ENCODE measurements at places on chromosomes 11 and 22.

DNA sequence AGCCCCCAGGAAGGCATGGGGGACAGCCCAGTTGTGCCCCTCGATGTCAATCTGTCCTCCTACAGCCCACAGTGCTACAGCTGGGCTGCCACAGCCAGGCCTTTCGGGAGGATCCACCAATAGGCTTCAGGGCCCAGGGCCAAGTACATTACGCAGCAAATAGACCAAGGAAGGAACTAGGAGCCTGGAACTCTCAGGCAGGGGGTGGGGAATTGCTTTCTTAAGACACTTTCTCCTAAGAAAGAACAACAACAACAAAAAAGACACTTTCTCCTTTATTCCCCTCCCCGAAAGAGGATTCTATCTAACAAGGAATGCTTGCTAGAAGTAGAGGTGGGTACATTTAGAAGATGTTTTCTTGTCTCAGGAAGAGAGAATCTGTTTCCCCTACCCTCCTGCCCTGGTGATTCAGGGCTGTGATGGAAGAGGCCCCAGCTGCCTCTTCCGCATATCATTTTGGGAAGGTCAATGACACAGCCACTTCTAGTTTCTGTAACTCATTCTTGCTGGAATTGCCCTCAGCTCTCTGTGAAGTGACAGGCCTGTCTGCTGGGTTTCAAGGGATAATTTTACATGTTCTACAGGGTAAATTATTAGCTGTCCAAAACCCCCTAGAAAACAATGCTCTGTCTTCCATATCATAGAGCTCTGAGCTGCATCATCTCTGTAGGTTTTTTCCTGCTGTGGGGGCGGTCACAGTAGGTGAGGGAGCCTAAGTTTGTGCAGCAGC lies 6.0 kb upstream of the MALAT1 start:
- no peak for DNase-seq

DNA sequence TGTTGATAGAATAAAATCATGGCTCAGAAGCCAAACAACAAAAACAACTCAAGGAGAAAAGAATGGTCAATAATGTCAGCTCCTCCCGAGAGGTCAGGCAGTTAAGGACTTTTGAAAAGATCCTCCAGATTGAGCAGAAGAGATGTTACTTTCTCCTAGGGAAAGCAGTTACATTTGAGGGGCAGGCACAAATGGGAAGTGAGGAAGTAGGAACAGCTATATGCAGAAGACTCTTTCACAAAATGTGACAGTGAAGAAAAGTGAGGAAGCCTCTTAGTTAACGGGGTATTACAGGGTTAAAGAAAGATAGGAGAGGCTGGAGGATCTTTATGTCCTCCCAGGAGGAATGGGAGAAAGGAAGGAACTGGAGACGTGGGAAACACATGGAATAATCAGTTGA lies 3.4 kb downstream of the DCHS1 start:
- no peak for DNase-seq

- DNase-seq: no peak
Measured at GRCh38 chr11:132410383-132410782, 1040.0 kb downstream of the NTM start.

DNA sequence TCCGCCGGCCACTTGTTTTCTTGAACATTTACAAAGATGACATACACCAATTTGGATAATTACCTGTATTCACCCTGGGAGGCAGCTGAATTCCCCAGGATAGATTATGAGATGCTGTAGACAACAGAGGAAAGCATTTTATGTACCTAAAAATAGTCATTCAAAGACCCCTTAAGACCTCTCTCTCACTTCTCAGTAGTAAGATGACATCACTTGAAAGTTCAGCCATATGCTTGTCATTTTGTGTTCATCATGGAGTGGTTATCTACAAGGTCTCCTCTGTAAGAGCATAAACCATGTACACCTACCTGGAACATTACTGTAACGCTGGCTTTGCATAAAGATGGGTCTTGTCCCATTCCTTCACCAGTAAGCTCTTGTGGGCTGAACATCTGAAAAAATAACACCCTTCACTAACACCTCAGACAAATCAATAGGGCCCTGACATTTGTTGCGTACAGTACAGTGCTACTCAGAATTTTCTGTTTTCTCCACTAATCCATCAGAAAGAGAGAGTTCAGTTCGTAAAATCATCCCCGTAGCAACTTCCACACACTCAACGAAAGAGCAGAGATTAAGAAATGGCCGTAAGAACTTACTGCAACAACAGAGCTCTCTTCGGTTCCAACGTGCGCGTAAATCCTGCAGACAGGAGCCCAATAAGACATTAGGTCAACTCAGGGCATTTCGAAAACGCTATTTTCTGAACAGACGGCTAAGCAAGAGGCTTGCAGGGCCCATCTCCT lies 15.6 kb upstream of the WDR74 start:
- peak; percentile 17 for DNase-seq

GRCh38 chr11:76891793-76892192 lies 31.1 kb downstream of the ACER3 start:
- DNase-seq: no peak

DNA sequence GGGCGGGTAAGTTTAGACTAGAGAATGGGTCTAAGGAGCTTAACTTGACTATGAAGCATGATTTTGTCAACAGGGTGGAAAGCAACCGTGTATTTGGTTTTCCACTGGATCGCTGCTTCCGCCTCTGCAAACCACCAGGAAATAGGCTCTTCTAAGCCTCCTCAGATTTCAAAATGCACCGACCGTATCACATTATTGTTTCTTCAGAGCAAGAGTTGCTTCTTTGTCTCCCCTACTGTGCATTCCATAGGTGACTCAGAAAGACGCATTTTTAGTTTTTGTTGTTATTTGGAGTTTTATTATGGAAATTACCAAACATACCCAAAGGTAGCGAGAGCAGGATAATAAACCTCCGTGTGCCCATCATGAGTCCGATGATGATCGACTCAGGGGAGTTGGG lies 64.3 kb upstream of the RASD2 start:
- no peak for DNase-seq

DNA sequence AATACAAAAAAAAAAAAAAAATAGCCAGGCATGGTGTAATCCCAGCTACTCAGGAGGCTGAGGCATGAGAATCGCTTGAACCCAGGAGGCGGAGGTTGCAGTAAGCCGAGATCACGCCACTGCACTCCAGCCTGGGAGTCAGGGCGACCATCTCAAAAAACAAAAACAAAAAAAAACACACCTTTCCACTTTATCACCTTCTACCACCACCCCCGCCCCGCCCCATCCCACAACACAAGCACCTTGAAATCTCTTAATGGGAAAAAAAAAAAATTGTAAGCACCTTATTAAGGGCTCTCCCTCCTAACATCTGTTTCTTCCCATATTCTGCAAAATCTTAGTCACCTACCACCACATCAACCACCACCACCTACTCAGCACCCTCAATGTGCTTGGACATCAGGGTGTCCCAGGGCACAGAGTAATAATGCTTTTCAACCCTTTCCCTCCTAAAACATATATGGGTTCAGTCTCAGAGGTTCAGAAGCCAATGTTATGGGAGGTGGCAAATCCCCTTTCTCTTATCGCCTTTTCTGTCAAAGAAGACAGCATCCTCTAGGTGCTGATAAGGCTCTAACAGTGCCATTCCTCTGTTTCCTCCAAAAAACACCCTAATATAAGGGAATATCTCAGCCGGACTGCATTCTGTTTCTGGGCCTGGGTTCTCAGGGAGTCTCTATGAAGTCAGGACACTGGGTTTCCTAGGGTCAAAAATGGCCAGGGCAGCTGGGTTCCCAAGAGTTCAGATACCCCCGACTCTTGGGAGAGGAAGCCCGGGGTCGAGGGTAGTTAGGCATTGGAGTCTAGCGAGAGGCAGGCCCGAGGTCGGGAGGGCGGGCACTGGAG lies 718 bp downstream of the INTS5 start:
- peak; percentile 20 for DNase-seq

GRCh38 chr11:68838572-68838964 lies 3.1 kb downstream of the CPT1A start:
- DNase-seq: no peak

GRCh38 chr22:43622886-43623285 lies 189.2 kb downstream of the EFCAB6 start:
- no peak for DNase-seq

DNA sequence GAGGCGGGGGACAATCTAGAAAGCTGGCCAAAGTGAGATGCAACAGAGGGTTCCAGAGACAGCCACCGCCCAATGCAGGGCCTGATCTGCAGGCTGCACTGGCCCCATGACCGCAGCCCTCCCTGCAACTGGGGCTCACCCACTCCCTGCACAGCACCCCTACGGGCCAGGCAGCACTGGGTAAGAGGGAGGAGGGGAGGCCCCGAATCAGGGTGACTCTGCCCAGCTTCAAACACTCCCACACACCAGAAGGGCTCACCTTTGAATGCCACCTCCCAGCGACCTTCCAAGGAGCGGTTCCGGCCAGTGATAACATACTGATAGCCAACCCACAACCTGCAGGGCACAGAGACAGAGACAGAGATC lies 59.3 kb downstream of the DGCR2 start:
- no peak for DNase-seq

DNA sequence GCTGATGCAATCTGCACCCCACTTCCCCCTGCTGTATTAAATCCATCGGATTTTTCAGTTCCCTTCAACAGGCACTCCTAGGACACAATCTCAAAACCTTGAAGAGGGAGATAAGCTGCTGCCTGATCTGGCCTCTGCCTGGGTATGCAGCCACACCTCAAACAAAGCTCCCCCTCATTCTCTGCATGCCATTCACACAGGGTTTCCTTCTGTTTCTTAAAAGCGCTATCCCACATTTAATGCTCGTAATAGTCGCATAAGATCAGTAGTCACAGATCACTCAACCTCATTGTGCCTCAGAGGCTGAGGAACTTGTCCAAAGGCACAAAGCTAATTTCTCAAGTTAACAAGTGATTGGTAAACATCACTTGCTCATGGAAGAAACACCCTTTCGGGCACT lies 34.0 kb downstream of the UQCR10 start:
- DNase-seq: no peak

- no peak for DNase-seq
Measured at GRCh38 chr11:4178813-4179662, 84.4 kb downstream of the RRM1 start.

GRCh38 chr11:30914143-30914762 lies 328.1 kb upstream of the MPPED2 start:
- no peak for DNase-seq

GRCh38 chr22:29691636-29692326 lies 28.0 kb upstream of the CABP7 start:
- no peak for DNase-seq

DNA sequence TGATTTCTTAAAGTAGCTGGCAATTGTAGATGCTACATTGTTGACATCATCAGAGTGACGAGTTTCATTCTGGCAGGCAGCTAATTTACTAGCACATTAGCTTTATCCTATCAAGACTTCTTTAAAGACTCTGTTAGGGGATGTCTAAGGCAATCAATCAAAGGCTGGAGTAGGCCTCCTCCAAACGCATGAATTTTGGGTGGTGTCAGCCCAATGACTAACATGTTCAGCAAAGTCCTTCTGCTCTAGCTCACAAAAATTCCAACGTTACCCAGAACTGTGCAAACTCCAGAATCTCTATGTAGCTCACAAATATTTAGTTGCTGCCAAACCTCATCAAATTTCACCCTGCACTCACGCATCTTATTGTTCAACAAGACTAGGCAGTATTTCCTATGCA lies 395.6 kb downstream of the DLG2 start:
- no peak for DNase-seq

GRCh38 chr11:130798280-130798679 lies 118.0 kb downstream of the SNX19 start:
- DNase-seq: no peak

DNA sequence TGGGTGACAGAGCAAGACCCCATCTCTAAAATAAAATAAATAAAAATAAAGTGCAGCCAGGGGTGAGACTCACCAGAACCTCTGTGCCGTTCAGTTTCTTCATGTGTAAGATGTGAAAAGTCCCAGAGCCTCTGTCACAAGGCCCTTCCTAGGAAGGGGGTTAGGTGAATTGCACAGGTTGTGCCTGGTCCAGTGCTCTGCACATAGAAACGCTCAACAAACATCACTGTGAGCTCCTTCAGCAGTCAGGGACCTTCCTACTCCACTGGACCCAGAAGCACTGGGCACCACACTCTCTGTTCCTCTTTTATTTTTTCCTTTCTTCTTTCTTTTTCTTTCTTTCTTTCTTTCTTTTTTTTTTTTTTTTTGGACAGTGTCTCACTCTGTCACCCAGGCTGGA lies 22.3 kb downstream of the MRPL21 start:
- no peak for DNase-seq

DNA sequence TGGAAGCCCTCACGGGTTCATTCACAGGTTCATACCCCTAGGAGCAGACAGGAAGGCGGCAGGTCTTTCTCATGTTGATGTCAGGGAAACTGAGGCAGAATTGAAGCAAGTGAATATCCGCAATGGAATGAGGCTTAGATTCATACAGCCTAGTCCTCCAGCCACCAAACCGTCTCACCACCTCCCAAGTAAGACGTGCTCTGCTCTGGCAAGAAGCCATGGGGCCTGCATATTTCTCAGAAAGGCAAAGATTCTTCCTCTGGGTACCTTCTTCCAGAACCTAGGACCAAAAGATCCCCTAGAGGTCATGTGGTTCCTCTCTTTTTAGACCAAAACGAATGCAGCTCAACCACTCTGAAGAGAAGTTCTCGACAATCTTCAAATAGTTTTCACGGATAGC lies 1.7 kb downstream of the AP1B1 start:
- no peak for DNase-seq

GRCh38 chr11:11430431-11430830 lies 77.4 kb upstream of the CSNK2A3 start:
- no peak for DNase-seq

GRCh38 chr11:16785520-16786128 lies 47.2 kb downstream of the C11orf58 start:
- peak; percentile 78 for DNase-seq

DNA sequence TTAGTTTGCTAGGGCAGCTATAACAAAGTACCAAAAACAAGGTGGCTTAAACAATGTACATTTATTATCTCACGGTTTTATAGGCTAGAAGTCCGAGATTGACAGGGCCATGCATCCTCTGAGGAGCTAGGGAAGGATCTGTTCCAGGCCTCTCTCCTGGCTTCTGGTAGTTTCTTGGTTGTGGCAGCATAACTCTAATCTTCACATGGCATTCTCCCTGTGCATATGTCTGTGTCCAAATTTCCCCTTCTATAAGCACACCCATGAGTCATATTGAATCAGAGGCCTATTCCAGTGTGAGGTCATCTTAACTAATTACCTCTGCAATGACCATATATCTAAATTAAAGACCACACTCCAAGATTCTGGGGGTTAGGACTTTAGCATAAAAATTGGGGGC lies 31.3 kb upstream of the MMP13 start:
- DNase-seq: no peak

- peak; percentile 89 for DNase-seq
Measured at GRCh38 chr11:119316729-119317591, at the start of gene MCAM. Gene MCAM (minus strand): TSS chr11:119317130. CDS start chr11:119317101, 29 bp downstream.

GRCh38 chr11:107545101-107545514 lies 20.4 kb downstream of the ALKBH8 start:
- no peak for DNase-seq

Data from K562 (cell line).